ENCODE measurements at places on chromosomes 5 and 9. TPM values are rescaled to one million over a fixed set of nuclear protein-coding genes. Genes with fewer than 3 reads are reported as not detected.
A peak's percentile ranks its signal among the peaks of the same experiment; 100 is the strongest.

Gene SLC34A3
- 4.7 TPM for polyA plus RNA-seq

DNA sequence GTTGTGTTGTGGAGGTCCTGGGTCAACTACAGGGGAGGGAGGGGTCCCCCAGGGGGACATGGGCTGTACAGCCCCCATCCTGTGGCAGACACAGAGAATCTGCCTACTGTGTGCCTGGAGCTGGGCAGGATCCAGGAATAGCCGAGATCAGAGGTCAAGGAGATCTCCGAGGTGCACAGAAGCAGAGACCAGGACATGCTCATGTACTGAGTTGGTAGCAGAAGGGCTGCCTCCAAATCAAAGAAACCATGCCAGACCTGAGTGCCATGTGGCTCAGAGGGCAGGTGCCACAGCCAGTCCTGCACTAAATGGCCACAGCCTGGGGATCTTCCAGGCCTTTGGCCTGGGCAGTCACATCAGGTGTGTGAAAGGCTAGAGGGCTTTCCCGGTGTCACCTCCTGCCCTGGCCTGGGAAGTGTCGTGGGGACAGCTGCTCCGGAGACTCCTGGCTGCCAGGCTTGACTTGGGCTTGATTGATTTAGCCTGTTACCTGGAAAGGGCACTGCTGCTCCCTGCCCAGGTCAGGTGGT lies 27.8 kb downstream of the GSN start:
- peaks cover 31% of the 10 kb centered on the region for H3K4me1 ChIP-seq
- H3K27ac ChIP-seq, result no peak overlapping the region
- H3K4me3 ChIP-seq, result no peak overlapping the region
- H3K36me3 ChIP-seq, result no peaks in the 10 kb centered on the region
- DNase-seq, result no peak

Gene ZNF879
- polyA plus RNA-seq, result 2.2 TPM

Gene IRGM
- polyA plus RNA-seq, result not detected

- H3K36me3 ChIP-seq, result no peaks in the 10 kb centered on the region
- H3K27ac ChIP-seq, result peak overlapping the region; percentile 61
- H3K27me3 ChIP-seq, result no peaks in the 10 kb centered on the region
- peaks cover 13% of the 10 kb centered on the region for H3K4me1 ChIP-seq
- no peak for DNase-seq
These were observed 118.9 kb downstream of the NXNL2 start for GRCh38 chr9:88653911-88654310.

DNA sequence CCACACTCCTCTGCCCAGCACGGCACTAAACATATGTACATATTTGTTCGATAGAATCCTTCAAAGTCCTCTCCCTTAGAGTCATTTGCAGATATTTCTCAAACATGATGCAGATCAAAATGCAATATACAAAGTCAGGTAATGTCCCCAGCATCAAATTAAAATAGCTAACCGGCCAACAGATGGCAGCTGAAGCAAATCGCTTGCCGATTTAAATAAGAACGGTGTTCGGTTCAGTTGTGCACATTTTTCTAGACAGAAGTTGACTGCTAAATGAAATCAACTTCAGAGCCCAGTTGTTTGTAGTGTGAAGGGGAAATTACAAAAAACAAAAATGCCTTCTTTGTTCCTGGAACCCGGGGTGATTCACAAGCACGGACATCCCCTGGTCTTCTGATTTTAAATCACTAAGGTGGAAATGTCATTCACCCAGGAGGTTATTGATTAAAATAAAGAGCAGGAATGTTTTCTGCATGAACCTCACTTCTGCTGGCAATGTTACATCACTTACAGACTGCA lies 219.2 kb downstream of the EBF1 start:
- H3K27me3 ChIP-seq, result no peaks in the 10 kb centered on the region
- H3K4me3 ChIP-seq, result no peak overlapping the region
- peaks cover 10% of the 10 kb centered on the region for H3K4me1 ChIP-seq
- DNase-seq, result no peak
- H3K27ac ChIP-seq, result no peak overlapping the region
- no peaks in the 10 kb centered on the region for H3K36me3 ChIP-seq

GRCh38 chr5:4640795-4641194 lies 499.3 kb upstream of the ADAMTS16 start:
- H3K27me3 ChIP-seq, result no peaks in the 10 kb centered on the region
- no peak overlapping the region for H3K4me3 ChIP-seq
- H3K4me1 ChIP-seq, result no peaks in the 10 kb centered on the region
- no peak overlapping the region for H3K27ac ChIP-seq
- H3K36me3 ChIP-seq, result no peaks in the 10 kb centered on the region

Data from hepatocyte (in vitro differentiated cells).